Ureter (tissue), 1 donor: ENCODE measurements at places on chromosomes 11 and 22.

DNA sequence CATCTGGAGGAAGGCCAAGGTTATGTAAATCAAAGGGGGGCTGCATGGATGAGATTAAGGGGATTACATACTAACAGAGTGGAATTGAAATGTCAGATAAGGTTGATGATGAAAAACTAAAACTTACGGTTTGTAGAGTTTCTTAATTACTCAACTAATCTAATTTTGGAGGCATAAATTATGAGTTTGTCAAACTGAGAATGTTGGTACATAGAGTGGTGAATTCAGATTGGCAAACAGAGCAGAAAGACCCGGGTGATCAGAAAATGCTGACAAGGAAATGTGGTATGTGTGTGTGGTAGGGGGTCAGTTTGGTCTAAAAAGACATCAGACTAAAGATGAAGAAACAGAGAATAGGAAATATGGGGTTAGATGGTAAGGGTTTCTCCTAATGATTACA lies 11.0 kb downstream of the MS4A6E start:
- no peak for DNase-seq

GRCh38 chr11:120054016-120054752 lies 83.7 kb downstream of the TRIM29 start:
- peak; percentile 13 for DNase-seq

- DNase-seq = no peak
Measured at GRCh38 chr11:123255909-123256308, 60.9 kb upstream of the CLMP start.

DNA sequence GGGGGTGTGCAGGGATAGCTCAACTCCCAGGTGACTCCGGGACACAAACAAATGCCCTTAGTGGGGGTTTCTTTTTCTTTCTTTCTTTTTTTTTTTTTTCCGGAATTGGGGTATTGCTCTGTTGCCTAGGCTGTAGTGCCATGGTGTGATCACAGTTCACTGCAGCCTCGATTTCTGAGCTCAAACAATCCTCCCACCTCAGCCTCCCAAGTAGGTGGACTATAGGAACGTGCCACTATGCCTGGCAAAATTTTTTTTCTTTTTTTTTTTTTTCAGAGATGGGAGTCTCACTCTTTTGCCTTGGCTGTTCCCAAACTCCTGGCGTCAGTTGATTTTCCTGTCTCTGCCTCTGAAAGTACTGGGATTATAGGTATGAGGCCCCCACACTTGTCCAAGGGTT lies 13.8 kb upstream of the ZNF280A start:
- no peak for DNase-seq

- DNase-seq = no peak
Measured at GRCh38 chr11:7749456-7749855, 43.2 kb upstream of the OVCH2 start.

GRCh38 chr22:32474635-32475467 lies at the start of gene FBXO7:
FBXO7 (plus strand) TSS chr22:32474811; CDS start chr22:32475003, 192 bp downstream.
- DNase-seq = peak; percentile 92

DNA sequence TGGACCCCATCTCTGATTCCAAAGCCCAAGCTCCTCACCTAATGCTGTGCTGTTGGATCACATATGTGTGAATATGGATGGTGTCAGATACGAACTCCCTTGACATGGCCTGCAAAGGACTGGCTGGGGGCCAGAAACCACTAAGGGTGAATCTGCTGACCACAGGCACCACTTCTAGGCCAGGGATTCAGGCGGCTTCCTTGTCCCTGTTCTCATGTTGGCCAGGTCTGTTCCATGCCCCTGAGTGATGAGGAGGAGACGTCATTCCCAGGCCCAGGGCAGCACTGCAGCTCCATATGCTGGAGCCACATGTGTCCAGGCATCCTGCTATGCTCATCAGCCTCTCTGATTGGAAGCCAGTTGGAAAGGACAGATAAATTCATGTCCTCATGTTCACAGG lies 130.0 kb upstream of the BDNF start:
- DNase-seq = no peak

- DNase-seq = no peak
Measured at GRCh38 chr11:73246303-73246702, 25.8 kb upstream of the P2RY6 start.

- no peak for DNase-seq
Measured at GRCh38 chr22:40433416-40434090, 63.2 kb downstream of the SGSM3 start.

- peak; percentile 63 for DNase-seq
Measured at GRCh38 chr22:46587492-46588278, 32.5 kb upstream of the GRAMD4 start.
